Airway epithelial cell (primary cell): ENCODE measurements at places on chromosomes 16 and 17. TPM values are rescaled to one million over a fixed set of nuclear protein-coding genes. Genes with fewer than 3 reads are reported as not detected.

The CA5A gene
- total RNA-seq = not detected in 2 replicates

The HASPIN gene
- 6.1 and 7.6 TPM in 2 replicates for total RNA-seq

The KRT28 gene
- not detected in 2 replicates for total RNA-seq

The GAS7 gene
- 1.1 and 5.5 TPM in 2 replicates for total RNA-seq

The SCGB1C2 gene
- total RNA-seq = not detected in 2 replicates

The ITGB3 gene
- 0.85 and 0.88 TPM in 2 replicates for total RNA-seq

The PMP22 gene
- 0.28 and 0.63 TPM in 2 replicates for total RNA-seq

The ZNF646 gene
- total RNA-seq = 11.4 and 13.9 TPM in 2 replicates

The CACNA1G gene
- total RNA-seq = 0.05 TPM in 1 of 2 replicates, not detected in the other

The TMEM100 gene
- total RNA-seq = not detected in 2 replicates

The PHKB gene
- total RNA-seq = 46.3 and 46.5 TPM in 2 replicates

The SPATA22 gene
- not detected in 2 replicates for total RNA-seq

The FLII gene
- total RNA-seq = 275 and 343 TPM in 2 replicates

The C16orf96 gene
- not detected in 2 replicates for total RNA-seq

The HAS3 gene
- total RNA-seq = 31.9 and 34.0 TPM in 2 replicates

The IRX3 gene
- total RNA-seq = 11.8 and 13.1 TPM in 2 replicates

The KRT36 gene
- total RNA-seq = not detected in 2 replicates

The SYNGR3 gene
- 2.1 and 5.4 TPM in 2 replicates for total RNA-seq

The OTOP3 gene
- 0.14 and 0.56 TPM in 2 replicates for total RNA-seq
